ENCODE measurements at places on chromosomes 12 and 14.
A peak's percentile ranks its signal among the peaks of the same experiment; 100 is the strongest.

- DNase-seq, result no peak
These were observed 64.3 kb downstream of the EML1 start for GRCh38 chr14:99857551-99857950.

- DNase-seq, result no peak
These were observed 19.1 kb downstream of the PSMC1 start for GRCh38 chr14:90275458-90275814.

- no peak for DNase-seq
These were observed 1.6 kb upstream of the CD9 start for GRCh38 chr12:6198556-6198955.

DNA sequence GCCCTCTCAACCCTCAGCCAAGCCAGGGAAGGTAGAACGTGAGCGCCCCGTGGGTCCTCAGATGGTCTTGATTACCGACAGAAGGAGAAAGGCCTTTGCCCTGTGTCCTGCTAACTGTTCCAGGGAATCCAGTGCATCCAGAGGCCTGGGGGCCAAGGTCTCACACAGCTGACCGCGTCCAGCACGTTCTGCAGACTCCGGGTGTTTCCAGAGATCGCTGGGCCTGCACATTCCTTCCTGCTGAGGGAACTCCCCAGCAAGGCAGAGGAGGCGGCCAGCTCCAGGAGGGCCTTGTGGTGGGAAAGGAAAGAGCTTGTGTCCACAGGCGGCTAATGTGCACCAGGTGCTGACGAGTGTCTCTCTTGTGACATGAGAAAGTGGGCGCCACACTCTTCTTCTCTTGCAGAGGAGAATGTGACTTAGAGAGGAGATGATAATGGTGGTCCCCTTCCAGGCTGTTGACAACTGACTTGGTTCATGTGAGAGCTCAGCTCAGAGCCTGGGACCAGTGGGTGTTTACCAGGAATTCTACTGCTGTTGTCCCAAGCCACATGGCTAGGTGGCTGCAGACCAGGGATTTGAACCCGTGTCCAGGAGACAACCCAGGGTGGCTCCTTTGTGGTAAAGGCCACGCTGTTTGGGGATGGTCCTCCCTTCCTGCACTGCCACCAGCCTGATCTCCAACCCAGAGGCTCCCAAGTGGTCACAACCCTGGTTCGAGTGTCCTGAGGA is 46.8 kb upstream of the DLK1 start:
- DNase-seq, result no peak

DNA sequence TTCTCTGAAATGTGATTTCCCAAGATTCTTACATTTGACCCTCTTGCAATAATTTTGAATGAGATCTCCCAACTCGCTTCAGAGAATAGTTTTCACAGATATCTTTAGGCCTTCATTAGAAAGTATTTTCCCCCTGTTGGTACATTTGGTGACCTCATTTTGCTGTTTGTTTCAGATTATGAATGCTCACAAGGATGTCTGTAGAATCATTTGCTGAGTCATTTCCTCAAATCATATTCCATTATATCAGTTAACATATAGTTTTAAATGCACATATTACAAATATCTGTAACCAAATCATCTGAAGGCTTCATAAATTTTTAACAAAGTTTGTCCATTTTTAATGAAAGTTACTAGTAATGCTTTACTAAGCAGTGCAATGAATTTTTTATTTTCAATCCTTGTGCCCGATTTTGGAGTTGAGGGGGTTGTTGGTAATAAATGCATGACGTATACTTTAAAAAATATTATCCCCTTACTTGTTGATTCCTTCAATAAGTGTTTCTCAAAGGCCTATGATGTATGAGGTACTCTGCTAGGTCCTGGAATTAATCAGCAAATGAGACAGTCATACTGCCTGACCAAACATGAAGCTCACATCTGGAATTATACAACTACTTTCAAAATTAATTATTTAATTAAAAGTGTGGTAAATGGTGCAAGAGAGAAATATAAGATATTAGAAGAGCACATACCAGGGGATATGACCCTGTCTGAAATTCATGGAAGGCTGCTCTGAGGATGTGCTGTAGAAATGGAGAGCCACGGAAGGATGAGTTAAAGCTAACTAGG is 126.9 kb upstream of the RAP1B start:
- no peak for DNase-seq

- DNase-seq, result peak; percentile 53
These were observed 213.2 kb downstream of the C12orf50 start for GRCh38 chr12:87815771-87816585.

DNA sequence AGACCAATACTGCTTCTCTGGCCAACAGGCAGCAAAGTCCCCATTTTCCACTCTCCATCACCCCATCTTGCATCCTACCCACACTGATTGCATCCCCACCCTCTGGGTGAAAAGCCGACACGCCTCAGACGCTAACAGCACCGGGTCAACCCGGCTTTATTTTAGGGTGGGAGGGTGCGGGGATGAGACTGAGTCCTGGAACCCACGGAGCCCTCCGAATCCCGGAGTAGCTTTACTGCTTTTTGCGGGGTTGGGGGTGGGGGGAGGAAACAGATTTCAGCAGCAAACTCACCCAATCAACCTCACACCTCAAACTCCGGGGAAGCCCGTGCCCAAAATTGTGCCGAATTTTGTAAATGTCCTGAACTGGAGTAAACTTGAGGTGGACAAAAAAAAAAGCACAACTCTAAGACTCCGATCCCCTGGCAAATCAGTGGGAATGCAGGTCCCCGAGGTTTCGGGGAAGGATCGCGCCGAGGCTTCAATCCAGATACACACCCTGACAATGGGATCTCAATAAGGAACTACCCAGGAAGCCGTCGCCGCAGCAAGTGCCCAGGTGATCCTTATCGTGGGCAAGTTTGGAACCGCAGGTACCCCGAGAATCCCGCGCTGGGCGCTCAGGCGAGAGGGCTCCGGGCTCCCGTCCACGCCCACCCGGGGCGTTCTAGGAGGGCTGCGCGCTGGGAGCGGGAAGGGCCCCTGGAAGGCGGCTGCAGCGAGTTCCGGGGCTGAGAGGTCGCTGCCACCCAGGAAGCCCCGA is 1.1 kb downstream of the GCH1 start:
- DNase-seq, result peak; percentile 54

GRCh38 chr14:74140374-74140850 is 55.7 kb downstream of the LIN52 start:
- DNase-seq, result peak; percentile 98

DNA sequence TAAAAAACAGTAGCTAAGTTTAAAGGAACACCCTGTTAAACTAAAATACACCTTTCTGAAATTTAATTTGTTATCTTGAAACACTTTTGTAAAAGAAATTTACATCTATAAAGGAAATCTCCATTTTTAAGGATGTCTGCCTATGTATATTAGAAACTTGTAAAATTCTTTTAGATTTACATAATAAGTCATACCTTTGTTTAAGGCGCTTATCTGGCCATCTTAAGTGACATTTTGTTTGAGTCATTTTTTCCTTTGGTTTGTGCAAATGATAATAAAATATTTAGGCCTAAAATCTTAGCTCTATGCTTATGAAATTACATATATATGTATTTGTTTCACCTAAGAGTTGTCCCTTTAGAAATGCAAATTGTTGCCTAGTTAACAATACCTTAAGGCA is 1193.4 kb downstream of the FSCB start:
- no peak for DNase-seq

GRCh38 chr12:20946732-20947131 is 136.2 kb downstream of the SLCO1B3 start:
- DNase-seq, result peak; percentile 2

DNA sequence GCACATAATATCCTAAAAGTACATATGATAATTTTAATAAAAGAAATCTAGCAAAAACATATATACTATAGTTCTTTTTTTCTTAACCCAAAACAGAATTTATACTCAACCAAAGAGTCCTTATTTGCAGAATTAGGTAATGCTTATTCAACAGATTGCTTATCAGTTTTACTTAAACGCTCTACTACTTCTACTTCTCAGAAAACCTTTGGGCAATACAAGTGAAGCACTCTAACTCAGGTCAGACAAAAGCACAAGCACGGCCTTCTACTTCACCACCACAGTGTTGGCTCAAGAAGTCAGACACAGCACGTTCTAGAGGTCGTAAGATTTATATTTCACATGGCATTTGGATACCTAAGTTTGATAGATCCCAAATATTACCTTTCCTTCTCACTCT is 29.2 kb downstream of the DICER1 start:
- no peak for DNase-seq

DNA sequence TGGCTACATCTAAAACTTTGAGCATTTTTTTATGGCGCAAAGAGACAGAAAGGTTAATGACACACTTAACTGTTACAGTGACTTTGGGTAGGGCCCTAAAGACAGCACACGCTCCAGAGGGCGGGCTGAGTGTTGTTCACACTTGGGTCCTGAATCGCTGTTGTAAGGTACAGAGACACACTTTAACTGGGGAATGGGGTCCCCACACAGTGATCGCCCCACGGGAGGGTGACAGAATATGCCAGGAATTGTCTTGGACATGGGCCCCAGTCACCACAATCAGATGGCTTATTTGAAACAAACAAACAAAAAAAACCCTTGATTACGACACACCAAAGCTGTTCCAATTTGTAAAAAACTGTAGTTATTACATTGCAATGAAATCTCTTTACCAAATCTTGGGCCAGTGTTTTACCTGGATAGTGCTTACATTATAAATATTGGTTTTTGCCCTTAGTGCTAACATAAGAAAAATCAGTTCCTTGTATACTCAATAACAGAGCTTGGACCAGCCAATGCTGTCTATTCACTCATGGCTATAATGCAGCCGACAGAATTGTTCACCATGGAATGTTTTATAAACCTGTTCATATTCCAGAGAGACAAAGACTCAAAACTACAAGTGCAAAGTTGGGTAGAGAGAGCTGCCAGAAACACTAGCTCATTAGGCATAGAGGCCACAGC is 28.3 kb downstream of the KCTD10 start:
- DNase-seq, result no peak

DNA sequence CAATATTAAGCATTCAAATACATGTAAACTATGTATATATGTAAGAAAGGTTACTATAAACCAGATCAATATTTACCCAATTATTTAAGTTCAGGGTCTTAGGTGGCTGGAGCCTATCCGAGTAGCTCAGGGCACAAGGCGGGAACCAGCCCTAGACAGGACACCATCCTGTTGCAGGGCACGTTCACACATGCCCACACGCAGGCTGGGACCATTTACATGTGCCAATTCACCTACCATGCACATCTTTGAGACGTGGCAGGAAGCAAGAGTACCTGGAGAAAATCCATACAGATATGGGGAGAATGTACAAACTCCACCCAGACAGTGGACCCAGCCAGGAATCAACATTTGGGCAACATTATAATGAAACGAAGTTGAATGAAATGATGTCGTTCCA is 263.0 kb upstream of the E2F7 start:
- no peak for DNase-seq

- no peak for DNase-seq
These were observed 329.2 kb downstream of the RAD51B start for GRCh38 chr14:68148763-68149162.

GRCh38 chr12:50317203-50317602 is 33.9 kb upstream of the LIMA1 start:
- no peak for DNase-seq

DNA sequence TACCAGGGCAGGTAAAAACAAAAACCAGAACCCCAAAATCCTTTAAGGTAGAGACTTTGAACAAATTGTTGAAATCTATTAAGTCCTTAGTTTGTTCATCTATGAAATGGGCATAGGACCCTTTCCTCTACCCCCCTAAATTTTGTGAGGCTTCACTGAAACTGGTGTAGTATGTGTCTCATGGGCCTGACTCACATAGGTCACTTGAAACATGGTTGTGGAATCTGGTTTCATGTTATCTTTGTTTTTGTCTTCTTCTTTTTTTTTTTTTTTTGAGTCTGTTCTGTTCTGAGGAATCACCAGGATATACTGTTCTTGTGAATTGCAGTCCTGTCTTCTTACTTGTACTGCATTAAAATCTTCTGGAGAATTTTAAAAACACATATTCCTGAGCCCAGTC is 202.2 kb downstream of the KTN1 start:
- DNase-seq, result no peak

DNA sequence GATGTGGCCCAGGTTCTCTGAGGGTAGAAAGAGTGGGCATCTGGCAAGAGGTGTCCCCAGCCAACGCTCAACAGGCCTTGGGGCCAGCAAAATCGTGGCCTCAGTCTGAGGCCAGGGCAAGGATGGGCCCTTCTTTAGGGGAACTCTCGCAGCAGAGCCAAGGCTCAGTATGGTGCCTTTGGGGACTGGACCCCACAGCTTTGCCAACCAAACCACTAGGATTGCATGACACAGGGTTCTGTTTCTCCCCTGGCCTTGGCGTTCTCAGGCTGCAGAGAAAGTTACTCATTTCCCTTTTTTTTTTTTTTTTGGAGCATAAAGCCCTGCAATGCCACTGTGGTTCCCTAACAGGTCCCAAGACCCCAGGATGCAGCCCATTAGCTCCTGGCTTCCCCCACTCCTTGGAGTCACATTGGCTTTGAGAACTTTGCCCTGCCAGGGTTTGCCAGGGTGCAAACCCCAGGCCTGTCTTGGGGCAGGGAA is 100.6 kb downstream of the LGMN start:
- no peak for DNase-seq

- peak; percentile 69 for DNase-seq
These were observed 598 bp downstream of the HIF1A start for GRCh38 chr14:61695695-61696527.

GRCh38 chr14:22800346-22800745 is 14.9 kb downstream of the SLC7A7 start:
- DNase-seq, result no peak

- no peak for DNase-seq
These were observed 86.4 kb upstream of the RTL1 start for GRCh38 chr14:100989924-100990323.

- no peak for DNase-seq
These were observed 39.6 kb upstream of the SOS2 start for GRCh38 chr14:50270932-50271331.

DNA sequence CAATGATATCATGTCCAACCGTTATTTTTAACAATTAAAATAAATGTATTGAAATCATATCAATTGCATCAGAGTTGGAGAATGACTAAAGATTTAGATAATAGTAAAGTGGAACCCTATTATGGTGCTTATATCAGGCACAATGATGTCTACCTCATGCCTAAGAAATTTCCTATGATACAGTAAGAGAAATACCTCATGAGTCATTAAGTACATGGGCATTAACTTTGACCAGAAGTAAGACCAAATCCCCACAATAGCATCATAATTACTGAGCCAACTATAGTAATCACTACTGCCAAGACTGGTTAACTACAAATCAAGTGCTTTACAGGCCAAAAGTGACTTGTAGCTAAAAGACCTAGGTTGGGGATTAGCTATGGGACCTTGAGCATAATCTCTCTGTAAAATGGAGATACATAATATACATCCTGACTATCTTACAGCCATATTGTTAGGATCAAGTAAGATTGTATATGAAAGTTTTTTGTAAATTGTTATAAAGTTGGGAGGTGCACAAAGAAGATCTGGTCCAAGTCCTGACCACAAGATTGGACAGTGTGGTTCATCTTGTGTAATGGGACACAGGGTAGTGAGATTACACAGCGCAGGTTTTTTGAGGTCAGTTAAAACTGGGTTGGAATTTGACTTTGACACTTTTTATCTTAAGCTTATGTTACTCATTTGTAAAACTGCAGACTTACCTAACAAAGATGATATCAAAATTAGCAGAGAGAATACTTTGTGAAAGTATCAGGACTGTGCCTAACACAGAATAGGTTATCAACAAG is 60.5 kb downstream of the ERGIC2 start:
- no peak for DNase-seq
